Activated naive CD4-positive, alpha-beta T cell treated with anti-CD3 and anti-CD28 coated beads, Interleukin-2, amount 50 U/mL, for 72 hours (primary cell): ENCODE measurements at places on chromosomes 1 and 21.

DNA sequence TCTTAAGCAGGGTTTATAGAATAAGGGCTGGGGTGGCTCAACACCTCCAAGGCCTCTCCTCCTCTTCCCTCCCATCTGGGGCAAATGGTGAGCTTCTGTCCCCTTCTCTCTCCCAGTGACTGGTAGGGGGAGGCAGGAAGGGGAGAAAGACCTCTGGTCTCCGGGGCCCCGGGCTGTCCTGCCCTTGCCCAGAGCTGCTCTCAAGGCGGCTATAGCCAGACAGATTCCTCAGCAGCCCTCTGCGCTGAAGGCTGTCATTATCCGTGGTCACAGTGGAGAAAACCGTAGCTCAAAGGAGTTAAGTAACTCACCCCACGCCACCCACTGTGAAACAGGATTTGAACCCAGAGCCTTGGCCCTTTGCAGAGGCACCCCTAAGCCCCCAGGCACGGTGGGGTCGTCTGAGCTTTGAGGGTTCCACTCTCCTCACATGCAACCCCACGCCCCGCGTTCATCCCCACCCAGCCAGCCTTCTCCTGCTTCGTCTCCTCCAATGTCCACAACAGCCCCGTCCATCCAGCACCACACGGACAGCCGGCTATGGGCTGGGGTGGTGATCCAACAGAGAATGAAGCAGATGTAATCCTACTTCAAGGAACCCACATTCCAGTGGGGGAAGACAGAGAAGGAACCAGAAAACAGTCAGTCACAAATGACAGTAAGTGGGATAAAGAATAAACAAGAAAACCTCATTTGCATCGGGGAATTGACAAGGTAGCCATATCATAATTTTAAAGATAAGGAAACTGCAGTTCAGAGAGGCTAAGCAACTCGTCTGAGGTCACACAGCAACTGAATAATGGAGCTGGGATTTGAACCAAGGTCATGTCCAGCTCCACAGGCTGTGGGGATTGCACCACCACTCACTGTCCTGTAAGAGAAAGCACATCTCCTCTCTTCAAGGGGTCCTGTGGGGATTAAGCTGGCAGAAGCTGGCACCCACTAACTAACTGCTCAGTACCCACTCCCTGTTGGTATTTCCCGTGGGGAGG lies 31.8 kb downstream of the DHRS3 start:
- no peak for DNase-seq

DNA sequence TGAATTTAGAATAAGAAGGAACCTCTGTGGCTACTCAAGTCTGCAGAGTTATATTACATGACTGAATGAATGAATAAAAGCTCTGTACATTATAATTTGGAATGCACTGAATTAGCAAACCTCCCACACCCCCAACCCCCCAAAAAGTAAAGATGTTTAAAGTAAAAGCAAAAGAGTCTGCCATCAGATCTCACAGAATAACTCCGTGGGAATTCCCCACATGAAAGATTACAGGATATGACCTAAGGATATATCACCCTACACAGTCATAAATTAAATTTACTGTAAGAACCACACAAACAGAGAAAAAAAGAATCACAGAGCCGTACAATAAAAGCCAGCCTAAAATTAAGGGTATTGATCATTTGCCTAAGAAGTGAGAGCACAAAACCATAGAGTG lies 587.3 kb downstream of the PTPRC start:
- no peak for DNase-seq

GRCh38 chr1:46218443-46218842 lies 15.3 kb downstream of the LURAP1 start:
- no peak for DNase-seq

DNA sequence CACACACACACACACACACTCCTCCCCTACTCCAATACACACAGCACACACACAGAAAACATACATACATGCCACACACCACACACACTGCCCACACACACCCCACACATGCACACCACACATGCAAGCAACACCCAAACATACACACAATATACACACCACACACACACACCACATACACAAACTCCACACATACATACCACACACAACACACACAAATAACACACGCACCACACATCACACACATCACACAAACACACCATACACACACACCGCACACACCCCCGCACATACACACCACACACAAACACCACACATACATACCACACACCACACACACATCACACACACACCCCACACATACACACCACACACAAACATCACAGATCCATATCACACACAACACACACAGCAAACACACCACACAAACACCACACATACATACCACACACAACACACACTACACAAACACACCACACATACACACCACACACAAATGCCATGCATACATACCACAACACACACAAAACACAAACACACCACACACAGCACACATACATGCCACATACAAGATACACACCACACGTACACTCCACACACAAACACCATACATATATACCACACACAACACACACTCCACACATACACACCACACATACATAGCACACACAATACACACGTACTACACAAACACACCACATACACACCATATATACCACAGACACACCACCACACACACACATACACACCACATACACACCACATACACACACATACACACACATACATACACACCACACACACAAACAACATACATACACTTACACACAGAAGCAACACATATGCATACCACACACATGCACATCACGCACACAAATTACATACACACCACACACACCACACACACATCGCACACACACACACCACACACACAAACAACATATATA lies 932 bp upstream of the RAB7B start:
- no peak for DNase-seq

GRCh38 chr21:25871566-25871965 lies 136.8 kb downstream of the GABPA start:
- DNase-seq: no peak

GRCh38 chr1:191882870-191883269 lies 275.4 kb upstream of the RGS18 start:
- DNase-seq: no peak

GRCh38 chr1:61620536-61620935 lies 104.4 kb downstream of the TM2D1 start:
- no peak for DNase-seq

- no peak for DNase-seq
Measured at GRCh38 chr1:24486331-24487065, 16.1 kb upstream of the RCAN3 start.

GRCh38 chr1:226674892-226675714 lies 64.0 kb downstream of the ITPKB start:
- DNase-seq: no peak

- DNase-seq: no peak
Measured at GRCh38 chr21:39010629-39011404, 172.4 kb downstream of the PSMG1 start.

DNA sequence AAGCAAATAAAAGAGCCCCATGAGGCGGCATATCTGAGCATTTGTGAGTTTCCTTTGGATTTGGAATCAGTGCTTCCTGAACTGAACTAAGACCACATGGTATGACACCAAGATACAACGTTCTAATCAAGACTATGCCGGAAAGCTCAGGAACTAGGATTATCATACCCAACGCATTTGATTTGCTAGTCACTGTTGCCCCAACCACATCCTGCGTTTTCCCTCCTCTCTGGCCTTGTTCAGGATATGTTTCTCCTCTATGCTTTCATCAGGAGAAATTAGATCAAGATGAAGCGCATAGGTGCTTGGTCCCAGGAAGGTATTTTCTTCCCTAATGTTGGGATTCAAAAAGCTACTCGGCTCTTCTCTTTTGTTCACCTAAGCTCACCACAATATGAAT lies 79.3 kb downstream of the SLC35F3 start:
- DNase-seq: no peak

- no peak for DNase-seq
Measured at GRCh38 chr1:228754646-228755268, 19.5 kb downstream of the RHOU start.

DNA sequence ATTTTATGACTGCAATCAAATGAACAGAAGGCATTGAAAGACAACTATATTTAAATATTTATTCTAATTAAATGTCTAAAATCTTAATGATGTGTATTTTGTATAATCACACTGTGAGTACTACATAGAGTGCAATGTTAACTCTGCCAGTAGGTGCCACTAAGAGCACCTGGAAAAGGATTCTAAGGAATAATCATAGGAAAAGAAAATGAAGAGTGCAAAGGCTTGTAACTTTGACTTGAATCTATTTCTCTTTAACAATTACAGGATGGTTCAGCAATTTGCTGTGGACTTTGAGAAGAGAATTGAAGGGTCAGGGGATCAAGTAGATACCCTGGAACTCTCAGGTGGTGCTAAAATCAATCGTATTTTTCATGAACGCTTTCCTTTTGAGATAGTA lies 200.4 kb downstream of the DNM3 start:
- no peak for DNase-seq

GRCh38 chr1:40241362-40241761 lies 6.4 kb upstream of the TMCO2 start:
- DNase-seq: no peak

GRCh38 chr1:39620659-39621165 lies 18.7 kb downstream of the HEYL start:
- DNase-seq: no peak

DNA sequence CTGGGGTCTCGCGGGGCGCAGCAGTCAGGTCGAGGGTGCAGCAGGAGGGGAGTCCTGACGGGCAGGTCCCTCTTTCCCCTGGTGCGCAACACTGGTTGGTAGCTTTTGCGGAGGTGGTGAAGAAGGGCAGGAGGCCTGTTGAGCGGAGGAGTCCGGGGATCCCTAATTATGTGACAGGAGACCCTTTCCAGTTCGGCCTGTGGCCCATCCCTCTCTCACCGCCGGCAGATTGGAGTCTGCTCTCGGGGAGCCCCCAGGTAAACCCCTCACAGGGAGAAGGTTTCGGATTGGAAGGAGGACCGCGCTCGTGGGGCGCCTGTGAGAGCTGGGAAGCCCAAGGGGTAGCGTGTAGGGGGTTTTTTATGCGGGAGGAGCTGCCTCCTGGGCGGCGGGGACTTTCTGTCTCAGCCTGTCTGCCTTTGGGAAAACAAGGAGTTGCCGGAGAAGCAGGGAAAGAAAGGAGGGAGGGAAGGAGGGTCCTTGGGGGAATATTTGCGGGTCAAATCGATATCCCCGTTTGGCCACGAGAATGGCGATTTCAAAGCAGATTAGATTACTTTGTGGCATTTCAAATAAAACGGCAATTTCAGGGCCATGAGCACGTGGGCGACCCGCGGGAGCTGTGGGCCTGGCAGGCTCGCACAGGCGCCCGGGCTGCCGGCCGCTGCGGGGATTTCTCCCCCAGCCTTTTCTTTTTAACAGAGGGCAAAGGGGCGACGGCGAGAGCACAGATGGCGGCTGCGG lies 9.5 kb downstream of the SIM2 start:
- peak; percentile 15 for DNase-seq

- DNase-seq: no peak
Measured at GRCh38 chr1:119226321-119226720, 85.9 kb upstream of the WARS2 start.

- no peak for DNase-seq
Measured at GRCh38 chr1:176858433-176858916, 306.0 kb downstream of the ASTN1 start.

- no peak for DNase-seq
Measured at GRCh38 chr1:182185842-182186756, 124.6 kb upstream of the ZNF648 start.

DNA sequence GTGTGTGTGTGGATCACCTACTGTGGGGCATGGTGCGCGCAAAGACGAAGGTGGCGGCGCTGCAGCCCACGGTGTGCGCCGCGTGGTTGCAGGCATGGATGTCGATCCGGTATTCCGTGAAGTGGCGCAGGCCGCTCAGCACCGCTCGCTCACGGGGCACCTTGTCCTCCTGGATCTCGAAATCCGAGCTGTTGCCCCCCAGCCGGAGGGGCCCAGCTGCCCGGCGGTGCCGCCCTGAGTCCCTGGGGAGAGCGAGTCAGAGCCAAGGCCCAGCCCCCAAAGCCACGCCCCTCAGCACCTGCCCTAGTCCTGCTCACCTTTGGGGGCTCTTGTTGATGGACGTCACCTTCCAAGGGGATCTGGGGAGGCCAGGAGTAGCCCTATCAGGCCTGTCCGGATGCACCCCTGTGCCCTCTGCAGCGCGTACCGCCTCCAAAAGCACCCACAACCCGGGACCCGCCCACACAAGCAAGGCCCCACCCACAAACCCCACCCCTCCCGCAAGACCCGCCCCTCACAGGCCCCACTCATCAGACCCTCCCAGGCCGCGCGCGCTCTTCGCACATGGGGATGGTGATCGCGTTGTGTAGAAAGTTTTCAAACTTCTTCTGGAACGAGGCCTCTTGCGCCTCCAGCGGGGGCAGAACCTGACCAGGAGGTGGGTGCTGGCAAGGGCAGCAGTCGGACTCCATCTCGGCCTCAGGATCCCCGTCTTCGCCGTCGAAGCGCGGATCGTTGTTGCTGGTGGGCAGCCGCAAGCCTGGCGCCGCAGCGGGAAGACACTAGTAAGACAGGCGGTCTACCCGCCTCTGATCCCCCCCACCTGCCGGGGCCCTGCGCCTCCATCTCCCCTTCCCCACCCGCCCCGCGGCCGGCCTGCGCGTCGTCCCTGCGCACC lies 13.6 kb downstream of the INSRR start:
- DNase-seq: peak; percentile 43

- no peak for DNase-seq
Measured at GRCh38 chr1:216793303-216793702, 70.1 kb upstream of the ESRRG start.

- DNase-seq: no peak
Measured at GRCh38 chr1:64378826-64379225, 91.1 kb upstream of the CACHD1 start.

DNA sequence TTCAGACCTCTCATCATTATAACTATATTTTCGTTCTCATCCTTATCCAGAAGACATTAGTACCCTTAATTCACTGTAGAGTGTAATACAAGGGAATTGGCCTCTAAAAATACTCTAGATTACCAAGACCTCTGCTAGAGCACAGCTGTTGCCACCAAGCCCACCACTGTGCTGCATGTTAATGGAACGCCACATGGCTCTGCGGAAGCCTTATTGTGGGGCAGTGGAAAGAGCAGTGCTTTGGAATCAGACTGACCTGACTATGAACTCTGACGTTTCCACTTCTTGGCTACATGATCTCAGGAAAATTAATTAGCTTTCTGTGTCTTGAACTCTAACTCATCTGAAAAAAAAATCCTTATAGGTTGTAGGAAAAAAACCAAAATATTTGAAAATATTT lies 222.1 kb downstream of the LMX1A start:
- DNase-seq: no peak

GRCh38 chr1:242185731-242186130 lies 186.8 kb upstream of the MAP1LC3C start:
- DNase-seq: no peak

DNA sequence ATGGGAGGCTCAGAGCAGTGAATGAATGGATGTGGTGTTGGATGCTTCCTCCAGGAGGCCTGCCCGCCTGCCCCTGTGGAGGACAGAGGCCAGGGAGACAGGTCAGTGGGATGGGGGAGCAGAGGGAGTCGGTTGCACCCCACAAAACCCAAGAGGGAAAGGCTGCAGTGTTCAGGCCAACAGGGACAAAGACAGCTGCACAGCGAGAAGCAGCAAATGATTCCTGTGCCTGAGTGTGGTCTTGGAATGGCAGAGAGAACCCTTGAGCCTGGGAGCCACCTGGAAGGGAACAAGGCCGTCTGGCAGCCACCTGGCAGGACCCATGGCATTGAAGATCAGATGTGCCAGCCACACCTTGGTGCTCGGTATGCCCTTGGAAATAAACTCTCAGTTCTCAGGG lies 8.1 kb downstream of the TFF3 start:
- DNase-seq: no peak
